HS-27A (cell line): ENCODE measurements at places on chromosomes 13 and 19.

DNA sequence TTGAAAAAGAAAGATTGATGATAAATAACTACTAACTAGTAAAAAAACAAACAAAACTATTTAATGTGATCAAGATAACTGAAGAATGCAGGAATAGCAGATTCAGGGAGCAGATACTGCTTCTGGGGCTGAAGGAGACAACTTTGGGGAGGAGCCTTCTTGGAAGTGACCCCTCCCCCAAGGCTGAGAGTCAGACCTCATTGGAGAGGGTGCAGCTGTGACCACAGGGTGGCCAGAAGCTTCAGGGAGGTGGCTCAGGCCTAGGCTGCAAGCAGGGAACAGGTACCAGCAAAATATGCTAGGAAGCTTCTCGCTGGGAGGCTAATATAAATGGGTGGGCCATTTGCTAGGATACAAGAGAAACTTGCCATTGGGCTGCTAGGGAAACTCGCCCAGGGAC lies 149.9 kb downstream of the MYO16 start:
- DNase-seq = no peak

- DNase-seq = no peak
Measured at GRCh38 chr13:41459432-41460073, 2.2 kb downstream of the RGCC start.

DNA sequence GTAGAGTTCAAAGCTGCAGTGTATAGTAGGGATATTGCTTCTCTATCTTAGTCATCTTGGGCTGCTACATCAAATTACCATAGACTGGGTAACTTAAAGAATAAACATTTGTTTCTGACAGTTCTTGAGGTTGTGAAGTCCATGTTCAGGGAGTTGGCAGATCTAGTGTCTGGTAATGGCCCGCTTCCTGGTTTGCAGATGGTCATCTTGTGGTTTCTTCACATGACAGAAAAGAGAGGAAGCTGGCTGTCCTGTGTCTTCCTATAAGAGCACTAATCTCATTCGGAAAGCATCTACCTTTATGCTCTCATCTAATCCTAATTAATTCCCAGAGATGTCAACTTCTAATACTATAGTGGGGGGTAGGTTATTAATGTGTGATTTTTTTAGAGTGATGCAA lies 6.2 kb downstream of the ZNF763 start:
- no peak for DNase-seq

GRCh38 chr13:57128909-57129308 lies 11.8 kb upstream of the PRR20A start:
- DNase-seq = no peak

DNA sequence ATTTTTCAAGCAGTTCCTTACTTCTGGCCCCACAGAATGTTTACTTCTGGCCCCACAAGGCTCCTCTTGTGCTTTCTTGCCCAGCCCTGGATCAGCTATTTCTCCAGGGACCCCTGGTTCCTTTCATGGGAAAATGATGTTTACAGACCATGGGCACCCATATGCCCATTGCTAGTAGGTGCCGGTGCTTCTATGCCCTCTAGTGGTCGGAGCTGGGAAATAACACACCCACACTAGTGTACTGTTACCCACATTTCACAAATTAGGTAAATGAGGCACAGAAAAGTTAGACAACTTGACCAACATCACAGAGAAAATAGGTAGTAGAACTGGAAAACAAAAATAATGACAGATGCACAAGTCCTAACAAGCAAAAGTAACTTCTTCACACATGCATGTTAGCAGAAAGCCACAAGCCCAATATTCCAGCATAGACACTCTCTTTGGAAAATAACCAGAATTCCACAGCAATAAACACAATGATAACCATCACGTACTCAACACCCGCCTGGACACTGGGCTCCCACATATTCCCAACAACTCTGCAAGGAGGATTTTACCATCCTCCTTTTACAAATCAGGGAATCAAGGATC lies 1.3 kb upstream of the CEACAM6 start:
- DNase-seq = peak; percentile 24

- no peak for DNase-seq
Measured at GRCh38 chr13:34647379-34648150, 294.5 kb upstream of the NBEA start.
